ENCODE measurements at places on chromosomes 6 and 20. TPM values are rescaled to one million over a fixed set of nuclear protein-coding genes. Genes with fewer than 3 reads are reported as not detected.

SAMD3 gene
- total RNA-seq, result 47.9 TPM

B3GALT4 gene
- total RNA-seq, result 14.0 TPM

ZNF318 gene
- total RNA-seq, result 9.7 TPM

- peaks cover 65% of the 10 kb centered on the region for H3K36me3 ChIP-seq
- no peak for DNase-seq
- H3K4me3 ChIP-seq, result no peak overlapping the region
- no peak overlapping the region for H3K27ac ChIP-seq
These were observed 182.2 kb downstream of the SLC16A10 start for GRCh38 chr6:111269401-111269970.

DNA sequence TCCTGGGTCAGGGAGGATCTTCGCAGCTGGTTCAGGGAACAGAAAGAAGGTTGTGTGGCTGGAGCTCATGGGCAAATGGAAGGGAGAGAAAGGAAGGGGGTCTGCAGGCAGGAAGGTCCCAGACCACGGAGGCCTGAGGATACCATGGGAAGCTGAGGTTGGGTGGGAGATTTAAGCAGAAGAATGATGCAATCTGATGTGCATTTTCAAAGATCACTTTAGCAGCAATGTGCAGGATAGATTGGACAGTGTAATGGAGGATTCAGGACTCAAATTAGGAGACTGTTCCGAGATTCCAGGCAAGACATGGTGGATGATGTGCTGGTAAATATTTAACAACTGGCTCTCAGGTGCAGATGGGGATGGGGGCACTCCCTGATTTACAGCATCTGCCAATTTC lies 5.8 kb upstream of the RRBP1 start:
- H3K27me3 ChIP-seq, result peaks cover 80% of the 10 kb centered on the region
- peaks cover 2% of the 10 kb centered on the region for H3K4me1 ChIP-seq
- H3K36me3 ChIP-seq, result no peaks in the 10 kb centered on the region
- no peak for DNase-seq
- H3K4me3 ChIP-seq, result no peak overlapping the region

DNA sequence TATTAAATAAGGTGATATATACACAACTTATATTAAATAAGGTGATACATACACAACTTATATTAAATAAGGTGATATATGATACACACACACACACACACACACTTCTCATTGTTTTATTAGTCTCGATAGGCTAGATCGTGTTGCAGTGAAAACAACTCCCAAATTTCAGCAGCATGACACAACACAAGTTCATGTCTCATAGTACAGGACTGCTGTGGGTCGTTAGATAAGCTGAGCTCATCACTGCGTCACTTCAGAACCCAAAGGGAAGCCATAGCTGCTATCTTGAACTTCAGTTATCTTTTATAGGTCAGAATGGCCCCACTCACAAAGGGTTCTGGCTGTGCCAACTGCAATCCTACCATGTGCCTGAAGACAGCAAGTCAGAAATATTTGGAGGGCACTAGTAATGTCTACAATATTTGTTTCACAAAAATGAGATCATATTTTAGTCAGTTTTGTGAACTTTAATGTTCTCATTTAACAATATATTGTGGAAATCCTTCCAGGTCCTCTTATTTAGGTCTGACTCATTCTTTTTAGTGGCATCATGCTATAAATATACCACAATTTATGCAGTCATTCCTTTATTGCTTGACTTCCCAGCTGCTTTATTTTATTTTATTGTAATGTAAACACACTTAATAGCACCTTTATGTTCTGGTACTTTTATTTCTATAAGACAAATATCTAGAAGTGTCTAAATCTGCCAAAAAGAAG lies 290.2 kb downstream of the PHACTR1 start:
- no peaks in the 10 kb centered on the region for H3K4me1 ChIP-seq
- no peaks in the 10 kb centered on the region for H3K36me3 ChIP-seq
- H3K4me3 ChIP-seq, result no peak overlapping the region
- no peak for DNase-seq
- peaks cover 57% of the 10 kb centered on the region for H3K27me3 ChIP-seq

- no peaks in the 10 kb centered on the region for H3K27me3 ChIP-seq
- H3K4me3 ChIP-seq, result no peak overlapping the region
- H3K36me3 ChIP-seq, result peaks cover 30% of the 10 kb centered on the region
- no peak overlapping the region for H3K27ac ChIP-seq
These were observed 12.3 kb downstream of the LOC128125822 start for GRCh38 chr6:63584566-63584965.

- no peaks in the 10 kb centered on the region for H3K36me3 ChIP-seq
- no peak for DNase-seq
- no peak overlapping the region for H3K4me3 ChIP-seq
- no peaks in the 10 kb centered on the region for H3K4me1 ChIP-seq
- H3K27me3 ChIP-seq, result peaks cover 43% of the 10 kb centered on the region
These were observed 11.3 kb upstream of the CYP24A1 start for GRCh38 chr20:54184904-54185626.

DNA sequence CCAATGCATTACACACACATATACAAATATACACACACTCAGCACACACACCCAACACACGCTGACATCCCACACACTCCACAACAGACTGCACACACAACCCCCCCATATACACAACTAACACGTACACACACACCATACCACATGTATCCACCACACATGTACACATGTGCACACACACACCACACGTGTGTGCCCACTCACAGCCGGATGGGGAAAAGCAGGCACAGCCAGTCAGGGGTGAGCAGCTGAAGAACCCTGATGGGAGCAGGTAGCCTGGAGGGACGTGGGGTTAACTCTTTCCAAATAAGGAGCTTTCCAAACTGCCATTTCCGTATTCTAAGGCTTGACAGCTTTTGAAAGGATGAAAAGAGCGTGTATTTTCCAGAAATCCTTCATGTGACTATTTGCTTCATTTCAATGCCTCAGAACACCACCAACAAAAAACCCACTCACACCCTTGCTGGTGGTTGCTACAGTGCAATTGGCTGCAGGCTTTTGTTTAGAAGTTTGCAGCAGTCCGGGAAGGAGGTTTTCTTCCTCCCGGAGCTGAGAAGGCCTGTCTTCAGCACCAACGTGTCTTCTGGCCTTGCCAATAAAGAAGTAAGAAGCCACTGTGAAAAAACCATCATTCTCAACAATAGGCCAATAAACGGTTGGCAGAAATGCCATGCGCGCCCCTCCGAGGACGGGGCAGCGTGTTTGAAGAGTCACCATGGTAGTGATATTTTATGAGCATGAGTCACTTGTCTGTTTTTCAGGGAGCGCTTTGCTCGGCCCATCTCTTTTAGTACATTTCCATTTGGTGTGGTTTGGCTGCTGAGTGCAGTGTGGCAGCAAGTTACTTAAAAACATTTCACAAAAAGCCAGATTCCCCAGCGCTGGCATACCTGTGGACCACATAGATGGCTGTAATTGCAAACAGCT lies 131.3 kb upstream of the GMDS start:
- no peak overlapping the region for H3K27ac ChIP-seq
- H3K36me3 ChIP-seq, result no peaks in the 10 kb centered on the region
- H3K4me1 ChIP-seq, result peaks cover 3% of the 10 kb centered on the region

- no peak for DNase-seq
- H3K36me3 ChIP-seq, result peaks cover 10% of the 10 kb centered on the region
- no peak overlapping the region for H3K27ac ChIP-seq
- peaks cover 10% of the 10 kb centered on the region for H3K27me3 ChIP-seq
- H3K4me1 ChIP-seq, result peaks cover 13% of the 10 kb centered on the region
These were observed 144.5 kb upstream of the MCHR2 start for GRCh38 chr6:100138346-100139022.
